Melanocyte of skin (primary cell): ENCODE measurements at places on chromosomes 16 and 17. TPM values are rescaled to one million over a fixed set of nuclear protein-coding genes. Genes with fewer than 3 reads are reported as not detected.

NPIPA5 gene
- total RNA-seq: 2.2 TPM in 1 of 2 replicates, not detected in the other

TAF15 gene
- 41.6 and 59.2 TPM in 2 replicates for total RNA-seq

CTU2 gene
- total RNA-seq: 21.6 and 23.0 TPM in 2 replicates

CMTM1 gene
- total RNA-seq: 2.4 and 3.3 TPM in 2 replicates

FOXN1 gene
- not detected in 2 replicates for total RNA-seq

SYCE1L gene
- not detected in 2 replicates for total RNA-seq

HOXB2 gene
- 5.0 and 5.6 TPM in 2 replicates for total RNA-seq

TPSG1 gene
- total RNA-seq: not detected in 2 replicates

CEP112 gene
- total RNA-seq: 4.5 and 8.0 TPM in 2 replicates

NDRG4 gene
- 0.69 and 1.5 TPM in 2 replicates for total RNA-seq

SOX8 gene
- total RNA-seq: 14.3 and 18.5 TPM in 2 replicates

GCGR gene
- total RNA-seq: not detected in 2 replicates

GNG13 gene
- total RNA-seq: not detected in 2 replicates

ITGAE gene
- total RNA-seq: 10.0 and 24.4 TPM in 2 replicates

MEOX1 gene
- not detected in 2 replicates for total RNA-seq

SEPTIN12 gene
- total RNA-seq: not detected in 2 replicates

TNS4 gene
- total RNA-seq: not detected in 2 replicates

TNRC6C gene
- total RNA-seq: 2.3 and 4.6 TPM in 2 replicates

CCT6B gene
- total RNA-seq: 0.67 and 2.6 TPM in 2 replicates

SOCS3 gene
- 7.3 and 24.4 TPM in 2 replicates for total RNA-seq

PSMD12 gene
- 14.8 and 23.3 TPM in 2 replicates for total RNA-seq

FBF1 gene
- total RNA-seq: 12.7 and 13.0 TPM in 2 replicates

GPR179 gene
- total RNA-seq: under 0.01 TPM in 2 replicates

AANAT gene
- total RNA-seq: not detected in 2 replicates

KRTAP1-5 gene
- total RNA-seq: not detected in 2 replicates

LIG3 gene
- total RNA-seq: 30.6 and 50.9 TPM in 2 replicates

GRIN2C gene
- total RNA-seq: not detected in 2 replicates

NLRC5 gene
- 76.2 and 97.2 TPM in 2 replicates for total RNA-seq

PIRT gene
- total RNA-seq: not detected in 2 replicates

SSTR5 gene
- not detected in 2 replicates for total RNA-seq

RGS11 gene
- total RNA-seq: 0.33 and 1.7 TPM in 2 replicates

KCNG4 gene
- total RNA-seq: 0.15 TPM in 1 of 2 replicates, not detected in the other

RAMP2 gene
- total RNA-seq: 0.36 and 1.0 TPM in 2 replicates

PITPNM3 gene
- total RNA-seq: 0.36 and 0.69 TPM in 2 replicates

CNTNAP1 gene
- 22.5 and 34.1 TPM in 2 replicates for total RNA-seq

KRT20 gene
- not detected in 2 replicates for total RNA-seq

CCL23 gene
- total RNA-seq: not detected in 2 replicates

SULT1A4 gene
- 0.67 and 1.2 TPM in 2 replicates for total RNA-seq

TRPV2 gene
- total RNA-seq: 163 and 190 TPM in 2 replicates

HAS3 gene
- total RNA-seq: 0.67 and 1.1 TPM in 2 replicates

KRT32 gene
- not detected in 2 replicates for total RNA-seq

SP6 gene
- total RNA-seq: under 0.01 TPM in 1 of 2 replicates, not detected in the other

MYL11 gene
- total RNA-seq: not detected in 2 replicates

CNP gene
- total RNA-seq: 216 and 226 TPM in 2 replicates

TBC1D24 gene
- total RNA-seq: 21.4 and 22.4 TPM in 2 replicates

PRAC2 gene
- total RNA-seq: not detected in 2 replicates

COL1A1 gene
- 4.5 and 10.0 TPM in 2 replicates for total RNA-seq

SMIM22 gene
- total RNA-seq: not detected in 2 replicates

ALDH3A1 gene
- total RNA-seq: 0.67 and 0.77 TPM in 2 replicates

NPIPA3 gene
- total RNA-seq: 0.36 TPM in 1 of 2 replicates, not detected in the other

SPATA20 gene
- 66.1 and 96.0 TPM in 2 replicates for total RNA-seq

CHD9NB gene
- total RNA-seq: 0.77 and 1.3 TPM in 2 replicates

ALOX15B gene
- under 0.01 and 0.15 TPM in 2 replicates for total RNA-seq

SLC9A5 gene
- total RNA-seq: 0.67 and 1.2 TPM in 2 replicates

SAP30BP gene
- total RNA-seq: 52.7 and 61.1 TPM in 2 replicates

XPO6 gene
- total RNA-seq: 116 and 179 TPM in 2 replicates

BCL6B gene
- total RNA-seq: not detected in 2 replicates

DPEP3 gene
- total RNA-seq: not detected in 2 replicates
